Retina (tissue), 1 donor: ENCODE measurements at places on chromosomes 11 and 22.
A peak's percentile ranks its signal among the peaks of the same experiment; 100 is the strongest.

DNA sequence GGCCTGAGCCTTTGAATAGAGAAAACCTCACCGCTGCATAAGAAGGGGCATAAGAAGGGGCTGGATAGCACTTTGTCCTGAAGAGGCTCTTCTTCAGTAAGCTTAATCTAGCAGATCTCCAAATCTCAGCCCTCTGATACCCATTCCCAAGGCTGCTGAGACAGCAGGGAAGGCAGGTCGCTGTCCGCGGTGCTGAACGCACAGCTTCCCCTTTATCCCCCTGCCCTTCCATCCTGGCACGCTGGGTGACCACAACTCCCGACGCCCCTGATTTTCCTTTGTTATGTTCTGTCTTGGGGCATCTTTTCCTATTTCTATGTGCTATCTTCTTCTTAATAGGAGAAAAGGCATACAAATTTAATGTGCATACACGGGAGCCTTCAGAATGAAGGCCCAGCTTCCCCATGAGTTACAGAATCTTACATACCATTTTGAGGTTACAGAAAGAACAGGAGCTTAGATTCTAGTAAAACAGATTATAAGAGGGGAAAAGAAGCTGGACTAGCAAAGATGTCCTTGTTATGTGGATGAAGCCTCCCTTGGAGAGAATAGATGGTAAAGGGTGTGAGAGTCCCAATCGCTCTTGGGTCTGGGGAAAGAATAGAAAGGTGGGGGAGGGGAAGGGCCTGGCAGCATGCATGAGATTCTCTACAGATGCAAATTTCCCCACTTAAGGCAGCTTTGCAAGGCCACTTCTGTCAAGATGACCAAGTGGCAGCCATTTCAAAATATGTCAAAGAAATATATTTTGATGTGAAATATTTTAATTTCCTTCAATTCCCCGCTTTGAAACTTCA is 5.7 kb upstream of the SULT4A1 start:
- DNase-seq = peak; percentile 77

- DNase-seq = no peak
These were observed 79.3 kb upstream of the SORL1 start for GRCh38 chr11:121372671-121373429.

DNA sequence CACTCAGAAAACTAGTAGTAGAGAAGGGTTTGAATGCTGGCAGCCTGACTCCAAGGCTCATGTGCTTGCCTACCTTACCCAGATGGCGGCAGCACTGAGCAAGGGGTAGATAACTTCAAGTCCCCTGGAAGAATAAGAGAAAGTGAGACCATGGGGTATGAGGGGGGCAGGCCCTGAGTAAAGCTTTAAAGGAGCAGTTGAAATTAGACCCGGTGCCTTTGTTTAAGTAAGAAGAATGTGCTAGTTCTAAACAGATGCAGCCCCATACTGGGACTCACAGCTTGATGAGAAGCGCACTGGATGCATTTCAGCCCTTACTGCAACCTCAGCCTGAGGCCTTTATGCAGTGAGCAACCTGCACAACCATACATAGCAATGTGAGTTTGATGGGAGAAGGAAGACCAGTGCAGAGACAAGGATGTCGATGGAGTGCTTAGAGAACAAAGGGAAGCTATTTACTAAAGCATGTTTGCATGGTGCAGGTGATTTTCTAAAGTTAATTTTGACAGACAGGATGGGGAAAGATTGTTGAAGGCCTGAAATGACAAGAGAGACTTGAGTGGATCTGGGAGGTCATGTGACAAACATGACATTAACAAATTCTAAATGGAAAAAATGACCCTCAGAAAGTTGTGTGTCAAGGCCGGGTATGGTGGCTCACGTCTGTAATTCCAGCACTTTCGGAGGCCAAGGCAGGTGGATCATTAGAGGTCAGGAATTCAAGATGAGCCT is 27.1 kb upstream of the TMA7B start:
- no peak for DNase-seq

- peak; percentile 76 for DNase-seq
These were observed 1.2 kb downstream of the PDGFB start for GRCh38 chr22:39243439-39244135.

- DNase-seq = no peak
These were observed 7.0 kb downstream of the CHST1 start for GRCh38 chr11:45658292-45658991.

DNA sequence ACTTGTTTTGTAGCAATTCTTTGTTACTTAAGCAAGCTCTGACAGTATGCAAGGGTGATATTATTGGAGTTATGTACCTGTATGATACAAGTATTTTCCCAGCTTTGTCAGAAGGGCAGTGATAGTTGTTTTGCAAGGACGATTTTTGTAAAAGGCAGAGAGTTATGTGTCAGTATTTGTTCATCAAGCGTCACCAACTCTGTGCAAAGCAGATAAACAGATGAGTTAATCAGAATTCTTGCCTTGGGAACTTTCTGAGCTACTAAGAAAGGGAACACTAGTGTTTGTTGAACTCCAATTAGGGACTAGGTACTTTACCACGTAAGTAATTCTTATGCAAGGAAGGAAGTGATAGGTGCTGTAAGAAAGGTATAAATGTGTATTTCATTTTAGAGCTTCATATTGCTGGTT is 1.4 kb downstream of the USP47 start:
- peak; percentile 16 for DNase-seq

GRCh38 chr22:17972385-17973191 is 51.8 kb downstream of the MICAL3 start:
- DNase-seq = no peak

- no peak for DNase-seq
These were observed 16.5 kb downstream of the SCYL1 start for GRCh38 chr11:65541093-65541982.

GRCh38 chr22:48393041-48393370 is 1434.7 kb downstream of the BRD1 start:
- peak; percentile 69 for DNase-seq

- no peak for DNase-seq
These were observed 434 bp downstream of the XPNPEP3 start for GRCh38 chr22:40857309-40857855.

- peak; percentile 18 for DNase-seq
These were observed 701 bp downstream of the TMEM216 start for GRCh38 chr11:61392981-61393595.

- no peak for DNase-seq
These were observed 63.5 kb downstream of the INSC start for GRCh38 chr11:15178214-15178613.

GRCh38 chr22:22558972-22559603 is at the start of gene PRAME:
TSS of gene PRAME (minus strand) at chr22:22559265. CDS start at chr22:22556832, 2,433 bp downstream.
- peak; percentile 49 for DNase-seq

- no peak for DNase-seq
These were observed 116.4 kb downstream of the ZNF280B start for GRCh38 chr22:22392131-22392530.

- DNase-seq = no peak
These were observed 143.9 kb downstream of the WNT7B start for GRCh38 chr22:45832959-45833580.

DNA sequence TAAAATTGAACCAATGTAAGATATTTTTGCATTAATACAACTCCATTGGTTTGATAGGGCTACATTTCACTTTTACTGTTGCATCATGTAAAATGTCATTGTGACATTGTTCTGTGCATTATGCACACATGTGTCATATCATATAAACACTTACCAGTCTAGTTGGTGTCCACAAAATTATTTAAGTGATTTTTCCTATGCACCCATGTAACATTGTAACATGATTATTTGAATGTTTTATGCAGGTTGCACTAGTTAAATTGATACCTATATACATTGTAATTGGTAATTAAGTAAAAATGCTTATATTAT is 9.6 kb upstream of the BIRC3 start:
- no peak for DNase-seq

DNA sequence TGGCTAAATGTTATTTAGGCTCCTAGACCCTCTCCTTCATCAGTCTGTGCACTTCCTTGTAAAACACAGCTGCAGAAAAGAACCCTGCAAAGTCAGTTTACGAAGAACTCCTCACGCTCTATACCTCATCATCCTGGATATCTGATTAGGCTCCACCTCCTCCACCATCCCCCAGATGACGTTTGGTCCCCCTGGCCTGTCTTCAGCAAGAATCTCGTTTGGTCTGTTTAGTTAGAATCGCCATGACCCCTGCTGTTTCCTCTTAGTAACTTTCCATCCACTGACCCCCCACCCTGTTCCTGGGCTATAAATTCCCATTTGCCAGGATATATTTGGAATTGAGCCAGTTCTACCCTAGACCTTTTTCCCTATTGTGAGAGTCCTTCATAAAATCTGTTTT is 214.1 kb downstream of the OPCML start:
- no peak for DNase-seq

DNA sequence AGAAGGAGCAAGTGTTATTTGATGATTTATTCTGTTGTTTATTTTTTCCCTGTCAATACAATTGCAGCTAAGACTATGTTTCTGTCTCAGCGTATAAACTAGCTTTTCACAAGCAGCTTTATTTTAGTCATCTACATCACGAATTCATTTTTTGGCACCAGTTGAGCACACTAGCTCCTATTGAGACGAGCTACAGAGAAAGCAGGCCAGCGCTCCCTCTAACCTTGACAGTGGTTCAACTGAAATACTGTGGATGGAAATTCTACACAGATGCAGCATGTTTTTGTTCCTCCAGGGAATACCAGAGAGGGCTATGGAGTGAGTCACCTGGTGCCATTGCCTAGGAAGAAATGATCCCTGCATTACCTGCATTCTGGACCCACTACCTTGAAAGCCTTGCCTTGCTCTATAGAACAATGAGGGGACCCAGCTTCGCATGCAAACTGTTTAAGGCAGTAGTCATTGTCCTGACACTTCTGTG is 108.2 kb upstream of the ARHGAP42 start:
- DNase-seq = no peak

GRCh38 chr22:42328130-42328783 is 57.8 kb upstream of the TCF20 start:
- no peak for DNase-seq

DNA sequence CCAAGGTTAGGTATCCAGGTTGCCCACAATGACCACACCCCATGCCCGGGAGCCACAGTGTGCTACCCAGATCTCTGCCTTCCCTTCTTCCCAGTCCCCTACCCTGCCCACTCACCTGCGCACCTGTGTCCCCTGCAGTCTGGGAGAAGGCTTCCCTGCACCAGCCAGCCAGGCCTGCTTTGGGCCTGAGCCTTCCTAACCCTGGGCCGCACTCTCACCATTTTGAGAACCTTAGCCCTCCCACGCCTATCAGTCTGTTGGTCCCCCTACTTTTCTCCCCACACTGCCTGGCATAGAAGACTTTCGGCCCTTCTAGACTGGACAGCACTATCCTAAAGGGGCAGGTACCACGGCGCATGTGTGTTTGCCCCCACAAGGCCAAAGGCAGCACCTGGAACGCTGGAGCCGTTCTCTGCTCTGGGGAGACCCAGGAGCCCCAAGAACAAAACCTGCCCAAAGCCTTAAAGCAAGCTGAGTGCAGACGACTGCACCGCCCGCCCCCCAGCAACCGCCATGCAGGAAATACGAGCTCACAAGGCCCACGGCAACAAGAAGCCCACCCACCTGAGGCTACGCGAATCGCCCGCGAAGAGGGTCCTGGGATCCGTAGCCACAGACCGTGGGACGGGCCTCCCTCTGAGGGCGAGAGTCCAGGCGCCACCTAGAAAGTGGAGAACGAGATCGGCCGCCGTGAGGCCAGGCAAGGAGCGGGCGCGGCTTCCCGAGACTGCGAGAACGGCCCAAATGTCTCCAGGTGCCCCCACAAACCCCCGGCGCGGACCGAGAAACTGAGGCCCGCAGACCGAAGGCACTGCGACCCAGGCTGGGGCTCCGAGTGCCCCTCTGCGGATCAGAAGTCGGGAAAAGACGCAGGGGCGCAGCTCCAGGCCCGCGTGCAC is 546 bp downstream of the GNB1L start:
- DNase-seq = no peak

DNA sequence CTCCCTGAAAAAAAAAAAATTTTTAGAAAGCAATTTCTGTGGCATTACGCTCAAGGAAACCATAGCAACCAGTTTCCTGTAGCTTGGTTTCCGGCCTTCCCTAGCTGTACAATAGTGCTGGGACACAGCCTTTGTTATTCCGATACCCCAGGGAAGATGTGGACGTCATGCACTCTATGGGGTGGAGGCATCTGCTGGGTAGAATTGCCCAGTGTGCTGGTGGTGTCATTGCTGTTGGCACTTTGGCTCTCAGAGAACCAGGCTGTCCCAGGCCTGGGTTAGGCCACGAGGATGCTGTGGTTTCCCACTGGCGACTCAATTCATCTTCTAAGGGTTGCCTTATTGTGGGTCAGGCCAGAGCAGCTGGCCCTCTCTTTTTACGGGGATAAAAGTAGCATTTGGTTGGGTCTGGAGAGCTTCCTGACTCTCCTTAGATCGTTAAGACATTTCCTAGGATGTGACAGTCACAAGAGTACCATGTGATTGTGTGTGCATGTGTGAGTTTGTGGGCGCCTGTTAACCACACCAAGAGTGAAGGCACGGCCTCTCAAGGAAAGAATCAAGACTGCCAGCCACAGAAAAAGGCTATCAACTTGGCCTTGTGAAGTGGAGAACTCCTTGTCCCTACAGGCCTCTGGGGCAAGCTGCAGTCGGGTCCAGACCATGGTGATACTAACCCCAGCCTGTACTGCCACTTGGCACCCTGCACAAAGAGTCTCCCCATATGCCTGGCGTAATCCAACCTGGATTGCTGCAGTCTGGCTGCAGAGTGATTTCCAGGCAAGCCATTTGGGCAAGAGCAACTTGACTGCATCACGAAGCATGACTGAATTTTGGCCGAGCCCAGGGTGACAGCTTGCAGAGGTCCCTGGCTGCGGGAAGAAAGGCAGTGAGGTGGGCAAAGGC is 35.9 kb upstream of the NAV2 start:
- no peak for DNase-seq

- no peak for DNase-seq
These were observed 181.0 kb downstream of the TENM4 start for GRCh38 chr11:79259800-79260199.

DNA sequence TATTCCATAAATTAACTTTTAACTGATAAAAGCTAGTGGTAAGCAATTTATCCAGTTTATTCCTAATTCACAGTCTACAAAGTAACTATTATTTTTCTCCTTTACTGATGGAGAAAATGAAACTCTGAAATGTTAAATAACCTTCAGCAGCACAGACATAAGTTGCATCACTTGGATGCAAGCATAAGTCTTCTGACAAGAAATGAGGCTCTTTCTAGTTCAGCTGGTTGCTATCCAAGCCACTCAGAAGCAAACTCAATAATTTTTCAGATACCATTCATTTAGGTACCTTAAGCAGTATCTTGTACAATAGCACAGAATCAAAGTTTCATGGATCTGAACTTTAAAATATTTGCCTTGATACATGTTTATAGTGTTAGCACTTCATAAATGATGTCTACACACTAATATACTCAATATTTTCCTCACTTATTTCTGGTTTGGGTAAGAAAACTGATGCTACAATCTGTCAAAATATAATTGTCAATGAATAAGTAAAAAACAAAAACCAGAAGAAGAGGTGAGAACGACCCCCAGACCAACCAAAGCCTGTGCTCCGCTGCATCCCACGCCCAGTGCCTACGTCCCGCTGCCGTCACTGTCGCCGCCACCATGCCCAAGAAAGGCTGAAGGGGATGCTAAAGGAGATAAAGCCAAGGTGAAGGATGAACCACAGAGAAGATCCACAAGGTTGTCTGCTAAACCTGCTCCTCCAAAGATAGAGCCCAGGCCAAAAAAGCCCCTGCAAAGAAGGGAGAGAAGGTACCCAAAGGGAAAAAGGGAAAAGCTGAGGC is 18.1 kb downstream of the FAM168A start:
- DNase-seq = no peak

GRCh38 chr11:117423046-117423575 is 95.5 kb downstream of the CEP164 start:
- DNase-seq = no peak
